T-helper 2 cell treated with Interferon-gamma antibody and Interleukin-4, amounts not matched to agents 100 ng/mL and 5 ng/mL, for 36 hours (primary cell): ENCODE measurements at places on chromosomes 13 and 19. TPM values are rescaled to one million over a fixed set of nuclear protein-coding genes. Genes with fewer than 3 reads are reported as not detected.

The SIGLECL1 gene
- total RNA-seq: not detected in 2 replicates

The HIPK4 gene
- not detected in 2 replicates for total RNA-seq

The KLK7 gene
- not detected in 2 replicates for total RNA-seq

The UTP14C gene
- 11.8 and 12.9 TPM in 2 replicates for total RNA-seq

The ANGPTL8 gene
- not detected in 2 replicates for total RNA-seq
